ENCODE measurements at places on chromosomes 13 and 19.

GRCh38 chr13:42369071-42369797 is 97.3 kb downstream of the AKAP11 start:
- DNase-seq = no peak

- no peak for DNase-seq
These were observed 159.5 kb downstream of the GPC6 start for GRCh38 chr13:93386116-93386515.

DNA sequence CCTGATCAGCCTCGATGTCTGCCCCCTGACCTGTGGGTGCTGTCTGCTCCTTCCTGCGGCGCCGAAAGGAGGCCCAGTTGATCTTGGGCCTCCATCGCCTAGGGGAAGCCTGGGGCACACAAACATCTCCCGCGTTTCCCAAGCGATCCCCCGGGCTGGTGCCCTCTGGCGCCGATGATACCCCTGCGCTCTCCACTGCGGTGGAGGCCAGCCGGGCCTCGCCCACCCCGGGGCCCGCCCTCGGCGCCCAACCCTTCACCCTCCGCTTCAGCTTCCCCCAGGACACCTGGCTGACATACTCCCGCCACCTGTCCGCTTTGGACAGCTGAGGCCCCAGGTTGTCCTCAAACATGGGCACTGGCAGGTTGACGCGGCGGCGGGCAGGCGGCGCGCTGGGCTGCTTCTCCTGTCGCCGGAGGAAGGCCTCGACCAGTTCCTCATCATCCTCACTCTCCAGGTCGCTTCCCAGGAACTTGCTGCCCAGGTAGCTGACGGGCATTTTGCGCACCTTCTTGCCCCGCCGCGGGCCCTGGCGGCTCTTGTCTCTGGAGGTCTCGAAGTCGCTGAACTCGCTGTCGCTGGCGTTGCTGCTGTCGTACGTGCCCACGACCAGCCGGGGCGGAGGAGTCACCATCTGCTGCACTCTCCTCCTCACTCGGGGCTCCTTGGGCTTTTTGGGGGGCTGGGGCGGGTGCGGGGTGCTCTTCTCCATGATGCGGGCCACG is 1.3 kb downstream of the CCDC8 start:
- DNase-seq = no peak

GRCh38 chr13:38670627-38671026 is 16.2 kb upstream of the FREM2 start:
- DNase-seq = no peak

- no peak for DNase-seq
These were observed 17.7 kb downstream of the SBNO2 start for GRCh38 chr19:1156305-1156801.

DNA sequence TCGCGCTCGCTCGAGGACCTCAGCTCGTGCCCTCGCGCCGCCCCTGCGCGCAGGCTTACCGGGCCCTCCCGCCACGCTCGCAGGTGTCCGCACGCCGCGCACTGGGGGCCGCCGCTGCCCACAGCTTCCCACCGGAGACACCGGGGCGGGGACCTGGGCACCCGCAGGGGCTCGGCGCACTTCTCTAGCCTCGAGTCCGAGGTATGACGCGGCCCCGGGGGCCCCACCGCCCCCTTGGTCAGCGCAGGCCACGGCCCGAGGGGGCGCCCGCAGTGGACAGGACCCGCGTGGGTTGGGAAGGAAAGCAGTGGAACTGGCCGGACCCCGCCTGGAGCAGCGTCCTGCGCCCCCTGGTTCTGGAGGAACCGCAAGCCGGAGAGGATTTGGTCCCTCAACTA is 2.1 kb upstream of the GRWD1 start:
- DNase-seq = no peak

GRCh38 chr13:84845907-84846619 is 953.2 kb downstream of the SLITRK6 start:
- DNase-seq = no peak

GRCh38 chr13:110648146-110648819 is 32.9 kb downstream of the NAXD start:
- DNase-seq = no peak

GRCh38 chr13:30466358-30466714 is 600 bp upstream of the HMGB1 start:
- peak; percentile 31 for DNase-seq

- DNase-seq = no peak
These were observed 3.1 kb upstream of the GTF3A start for GRCh38 chr13:27421101-27421871.

DNA sequence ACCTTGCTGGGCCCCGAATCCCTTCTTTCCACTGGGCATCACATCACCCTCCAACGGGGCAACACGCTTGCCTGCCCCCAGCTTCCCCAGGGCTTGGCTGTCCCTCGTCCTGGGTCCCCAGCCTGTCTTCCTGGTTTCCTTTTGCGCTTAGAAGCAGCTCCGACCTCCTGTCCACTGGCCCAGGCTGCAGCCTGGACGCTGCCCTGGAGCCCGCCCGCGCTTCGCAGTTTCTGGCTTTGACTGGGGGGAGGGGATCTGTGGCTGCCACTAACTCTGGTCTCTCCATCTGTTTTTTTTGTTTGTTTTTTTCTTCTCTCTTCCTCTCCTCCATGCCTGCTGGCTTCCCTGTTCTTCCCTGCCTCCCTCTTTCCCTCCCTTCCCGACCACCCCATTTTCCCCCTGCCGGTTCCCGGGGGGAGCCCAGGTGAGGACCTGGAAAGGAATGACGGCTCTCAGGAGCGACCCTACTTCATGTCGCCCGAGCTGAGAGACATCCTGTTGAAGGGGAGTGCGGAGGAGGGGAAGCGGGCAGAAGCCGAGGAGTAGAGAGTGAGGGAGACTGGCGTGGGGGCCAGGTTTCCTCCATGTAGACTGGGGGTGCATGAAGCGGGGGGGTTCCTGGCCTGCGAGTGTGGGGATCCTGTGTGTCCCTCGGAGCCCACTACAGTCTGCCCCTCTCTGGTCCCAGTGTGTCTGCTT is 11.5 kb upstream of the ILF3 start:
- no peak for DNase-seq

DNA sequence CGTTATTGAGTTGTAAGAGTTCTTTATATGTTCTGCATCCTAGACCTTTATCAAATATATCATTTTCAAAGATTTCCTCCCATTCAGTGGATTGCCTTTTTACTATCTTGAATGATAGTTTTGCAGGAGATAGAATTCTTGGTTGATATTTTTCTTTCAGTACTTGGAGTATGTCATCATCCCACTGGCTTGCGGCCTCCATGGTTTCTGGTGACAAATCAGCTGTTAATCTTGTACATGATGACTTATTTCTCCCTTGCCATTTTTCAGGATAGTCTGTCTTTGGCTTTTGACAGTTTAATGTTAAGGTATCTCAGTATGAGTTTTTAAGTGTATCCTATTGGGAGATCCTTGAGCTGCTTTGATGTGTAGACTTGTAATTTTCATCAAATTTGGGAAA is 8.5 kb downstream of the ZNF557 start:
- no peak for DNase-seq

GRCh38 chr19:2227415-2228156 is 8.5 kb downstream of the PLEKHJ1 start:
- no peak for DNase-seq

DNA sequence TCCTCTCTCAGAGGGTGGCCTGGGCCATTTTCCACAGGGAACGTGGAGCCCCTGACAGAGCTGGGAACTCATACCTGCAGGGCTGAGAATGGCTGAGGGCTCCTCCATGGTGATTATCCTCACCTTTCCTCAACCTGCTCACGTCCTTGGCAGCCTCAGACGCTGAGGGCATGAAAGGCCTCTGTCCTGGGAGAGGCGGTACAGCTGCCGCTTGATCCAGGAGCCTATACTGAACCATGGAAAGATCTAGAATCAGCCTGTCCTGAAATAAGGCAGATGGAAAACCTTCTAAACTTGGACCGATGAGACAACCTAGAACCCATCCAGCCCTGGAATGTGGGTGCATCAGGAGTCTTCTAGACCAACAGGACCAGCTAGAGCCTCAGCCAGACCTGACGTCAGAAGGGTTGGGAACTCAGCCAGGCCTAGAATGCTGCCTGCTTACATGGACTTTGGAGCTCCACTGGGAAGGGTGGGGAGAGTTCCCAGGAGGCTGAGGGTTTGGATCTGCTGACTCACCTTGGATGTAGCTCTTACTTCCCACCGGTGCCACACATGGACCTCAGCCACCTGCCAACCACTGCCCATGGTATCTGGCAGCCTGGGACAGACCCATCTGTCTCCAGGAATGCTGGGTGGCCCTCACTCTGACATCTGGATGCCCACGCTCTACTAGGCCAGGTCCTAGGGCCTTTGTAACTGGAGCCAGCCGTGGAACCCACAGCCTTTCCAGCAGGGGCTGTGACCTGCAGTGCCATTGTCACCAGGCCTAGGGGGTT is 7.5 kb downstream of the KCTD15 start:
- no peak for DNase-seq

DNA sequence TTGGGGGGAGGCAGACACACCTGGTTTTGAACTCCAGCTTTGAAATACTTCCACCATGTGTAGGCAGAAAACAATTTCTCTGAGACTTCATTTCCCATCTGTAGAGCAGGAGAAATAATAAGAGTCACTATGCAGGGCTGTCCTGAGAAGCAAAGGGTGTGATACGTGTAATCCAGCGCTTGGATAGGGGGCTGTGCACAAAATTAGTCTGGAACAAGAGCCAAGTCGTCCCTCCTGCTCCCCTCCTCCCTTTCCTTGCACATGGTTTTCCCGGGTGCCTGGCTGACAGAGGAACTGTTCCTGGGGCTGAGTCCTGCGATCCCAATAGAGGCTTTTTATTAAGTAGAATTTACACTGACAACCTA is 29.6 kb upstream of the UBE2L5 start:
- no peak for DNase-seq

DNA sequence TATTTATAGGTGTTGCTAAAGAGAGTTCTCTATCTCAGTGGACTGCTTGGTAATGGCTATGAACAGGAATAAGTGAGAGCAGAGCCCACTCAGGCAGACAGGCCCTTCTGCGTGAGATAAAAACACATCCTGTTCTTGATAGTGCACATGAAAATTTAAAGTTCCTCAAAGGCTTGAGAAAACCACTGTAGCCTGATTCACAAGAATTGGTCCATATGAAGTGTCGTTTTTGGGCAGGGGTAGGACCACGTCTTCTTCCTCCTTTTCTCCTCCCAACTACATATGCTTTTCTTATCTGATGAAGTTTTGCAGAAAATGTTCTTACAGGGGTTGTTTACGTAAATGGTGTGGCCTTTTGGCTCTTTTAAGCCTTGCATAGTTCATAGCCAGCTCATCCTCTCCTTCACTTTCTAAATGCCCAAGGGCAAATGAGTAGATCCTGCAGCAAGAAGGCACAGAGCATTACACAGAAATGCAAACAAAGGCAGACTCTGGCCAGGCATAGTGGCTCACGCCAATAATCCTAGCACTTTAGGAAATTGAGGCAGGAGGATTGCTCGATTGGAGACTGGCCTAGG is 53.8 kb downstream of the RNF6 start:
- no peak for DNase-seq

- no peak for DNase-seq
These were observed 97.9 kb downstream of the UGGT2 start for GRCh38 chr13:95955255-95955654.

- DNase-seq = no peak
These were observed 12.3 kb downstream of the CBLC start for GRCh38 chr19:44789943-44790483.

- DNase-seq = no peak
These were observed 50.6 kb downstream of the HSPH1 start for GRCh38 chr13:31111136-31111535.

DNA sequence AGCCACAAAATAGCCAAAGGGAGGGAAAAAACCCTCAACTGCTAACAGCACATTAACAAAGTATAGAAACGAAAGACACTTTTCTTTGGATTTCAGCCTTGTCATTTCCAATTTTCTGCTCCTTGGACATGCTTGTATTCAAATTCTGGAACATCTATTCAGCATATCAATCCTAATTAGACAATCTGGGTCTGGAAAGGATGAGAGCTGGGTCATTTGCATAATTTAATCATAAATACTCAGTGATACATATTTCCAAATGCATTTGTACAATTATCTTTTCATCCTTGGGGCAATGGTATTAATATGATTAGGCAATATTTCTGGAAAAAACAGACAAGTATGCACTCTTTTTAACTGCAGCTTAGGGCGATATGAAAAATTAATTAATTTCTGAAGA is 14.3 kb downstream of the DACH1 start:
- no peak for DNase-seq

DNA sequence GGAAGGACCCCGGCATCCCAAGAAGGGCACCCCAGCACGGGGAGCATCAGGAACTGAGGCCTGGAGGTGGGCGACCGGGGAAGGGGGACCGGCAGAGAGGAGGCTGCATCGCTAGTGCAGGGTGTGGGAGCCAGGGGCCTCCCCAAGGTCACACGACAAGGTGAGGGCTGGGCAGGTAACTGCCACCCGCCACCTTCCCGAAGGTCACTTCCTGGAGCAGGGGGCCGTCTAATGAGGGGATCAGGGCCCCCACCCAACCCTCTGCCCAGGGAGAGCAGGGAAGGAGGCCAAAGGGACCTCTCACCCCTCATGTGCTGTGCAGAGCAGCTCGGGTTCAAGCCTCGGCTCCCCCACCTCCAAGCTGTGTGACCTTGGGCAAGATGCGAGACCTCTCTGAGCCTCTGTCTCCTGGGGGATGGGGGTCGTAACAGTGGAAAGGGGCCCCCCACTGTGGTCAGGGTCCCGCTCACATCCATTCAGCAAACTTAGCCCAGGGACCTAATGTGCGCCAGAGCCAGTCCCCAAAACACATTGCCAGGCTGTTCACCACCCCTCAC is 6.0 kb downstream of the ZBTB7A start:
- DNase-seq = no peak

- no peak for DNase-seq
These were observed 25.1 kb downstream of the STARD13 start for GRCh38 chr13:33260168-33261098.

GRCh38 chr13:68714292-68714691 is 1393.3 kb upstream of the ATXN8OS start:
- no peak for DNase-seq

DNA sequence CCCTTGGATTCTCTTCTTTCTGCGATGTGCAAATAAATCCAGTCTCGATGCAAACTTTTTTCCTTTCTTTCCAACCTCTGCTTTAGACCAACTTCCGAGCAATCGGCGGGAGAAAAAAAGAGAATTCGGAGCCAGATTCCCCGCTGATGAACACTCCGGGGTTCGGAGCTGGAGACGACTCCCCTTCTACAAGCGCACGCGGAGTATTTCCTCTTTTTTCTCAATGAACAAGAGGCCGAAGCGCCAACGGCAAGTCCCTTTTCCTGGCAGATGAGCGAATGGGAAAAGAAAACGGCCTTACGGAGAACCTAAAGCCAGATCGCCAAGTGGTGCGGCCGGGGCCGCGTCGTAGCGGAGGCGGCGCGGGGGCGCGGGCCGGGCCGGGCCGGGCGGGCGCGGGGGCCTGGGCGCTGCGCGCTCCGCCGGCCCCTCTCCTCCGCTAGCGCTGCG is 250 bp downstream of the SPRY2 start:
- no peak for DNase-seq

GRCh38 chr19:2261438-2262172 is 5.4 kb upstream of the JSRP1 start:
- DNase-seq = no peak

DNA sequence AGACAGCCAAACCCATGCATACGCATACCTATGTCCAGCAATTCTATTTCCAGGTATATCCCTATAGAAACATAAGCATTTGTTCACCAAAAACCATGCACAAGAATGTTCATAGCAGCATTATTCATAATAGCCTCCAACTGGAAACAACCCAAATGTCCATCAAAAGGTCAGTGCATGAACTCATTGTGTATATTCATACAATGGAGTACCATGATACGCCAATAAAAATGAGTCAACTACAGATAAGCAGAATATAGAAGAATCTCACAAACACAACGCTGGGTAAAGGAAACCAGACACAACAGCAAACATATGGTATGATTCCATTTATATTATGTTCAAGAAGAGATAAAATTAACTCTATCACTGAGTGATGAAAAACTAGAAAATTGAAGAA is 23.8 kb downstream of the DEDD2 start:
- no peak for DNase-seq
